ENCODE measurements at places on chromosomes 4 and X. TPM values are rescaled to one million over a fixed set of nuclear protein-coding genes. Genes with fewer than 3 reads are reported as not detected.

Gene NOCT
- total RNA-seq, result 11.4 TPM

Gene WDR45
- total RNA-seq, result 85.7 TPM

Gene WDR17
- total RNA-seq, result 0.46 TPM

Gene PHF8
- 16.4 TPM for total RNA-seq

Gene CDX4
- not detected for total RNA-seq

Gene NXF2
- total RNA-seq, result not detected

Gene ANXA10
- not detected for total RNA-seq

Gene SLITRK2
- total RNA-seq, result 0.09 TPM

Gene EBP
- total RNA-seq, result 7.1 TPM

Gene TMPRSS11F
- total RNA-seq, result not detected

Gene ZFYVE28
- 6.5 TPM for total RNA-seq

Gene MAP7D2
- 1.2 TPM for total RNA-seq

Gene SLC4A4
- total RNA-seq, result 2.5 TPM

Gene SPANXD
- total RNA-seq, result not detected

Gene DCX
- total RNA-seq, result not detected

Gene SSX4B
- total RNA-seq, result not detected

Gene MTNR1A
- total RNA-seq, result not detected

Gene ANOS1
- 4.9 TPM for total RNA-seq

Gene ABLIM2
- 629 TPM for total RNA-seq

Gene SSX1
- total RNA-seq, result not detected

Gene ERCC6L
- not detected for total RNA-seq

Gene MAGEA3
- total RNA-seq, result not detected

Gene GPAT3
- total RNA-seq, result 55.5 TPM

Data from psoas muscle (tissue), 8 donors.